Renal cortex interstitium (tissue), 15 donors: ENCODE measurements at places on chromosomes 7 and 10.

DNA sequence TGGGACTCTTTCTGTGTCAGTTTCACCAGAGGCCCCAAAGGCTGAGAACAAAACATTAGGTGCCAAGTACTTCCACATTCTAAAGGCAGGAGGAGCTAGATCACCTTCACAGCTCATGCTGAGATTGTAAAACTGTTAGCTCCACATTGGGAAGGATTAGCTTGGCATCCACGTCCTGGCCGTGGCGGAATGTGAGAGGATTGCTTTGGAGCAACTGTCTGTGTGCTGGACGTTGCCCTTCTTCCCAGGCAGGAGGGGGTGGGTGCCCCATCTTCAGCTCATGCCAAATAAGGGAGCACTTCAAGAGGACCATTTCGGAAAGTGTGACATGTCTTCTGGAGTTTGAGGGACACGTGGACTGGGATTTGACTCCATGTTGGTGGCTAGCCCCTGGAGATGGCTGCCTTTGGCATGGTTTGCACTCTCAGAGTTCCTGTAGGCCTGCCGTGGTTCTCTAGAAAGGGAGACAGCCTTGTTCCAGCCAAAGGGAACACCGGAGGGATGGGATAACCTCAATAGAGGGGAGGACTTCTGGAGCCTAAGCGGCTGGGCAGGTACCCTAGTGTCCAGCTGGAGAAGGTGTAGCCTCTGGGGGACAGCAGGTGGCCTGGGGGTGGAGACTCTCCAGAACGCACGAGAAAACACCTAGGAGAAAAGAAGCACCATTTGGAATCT is 19.9 kb upstream of the FMC1 start:
- DNase-seq: no peak

DNA sequence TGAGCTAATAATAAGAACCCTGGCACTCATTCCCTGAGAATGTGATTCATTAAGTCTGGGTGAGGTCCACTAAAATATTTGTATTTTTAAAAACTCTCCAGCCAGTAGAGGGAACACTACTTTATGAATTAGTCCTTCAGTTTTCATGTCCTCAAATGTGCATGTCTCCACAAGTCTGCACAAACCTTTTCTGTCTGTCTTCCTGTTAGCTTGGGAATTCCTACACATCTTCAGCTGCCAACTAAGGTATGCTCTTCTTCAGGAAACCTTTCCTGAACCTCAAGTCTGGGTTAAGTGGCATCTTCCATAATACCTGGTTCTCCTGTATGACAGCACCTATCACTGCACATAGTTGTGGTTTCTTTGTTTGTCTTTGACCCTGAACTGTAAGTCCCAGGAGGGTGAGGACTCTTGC is 119.6 kb upstream of the MKX start:
- no peak for DNase-seq

DNA sequence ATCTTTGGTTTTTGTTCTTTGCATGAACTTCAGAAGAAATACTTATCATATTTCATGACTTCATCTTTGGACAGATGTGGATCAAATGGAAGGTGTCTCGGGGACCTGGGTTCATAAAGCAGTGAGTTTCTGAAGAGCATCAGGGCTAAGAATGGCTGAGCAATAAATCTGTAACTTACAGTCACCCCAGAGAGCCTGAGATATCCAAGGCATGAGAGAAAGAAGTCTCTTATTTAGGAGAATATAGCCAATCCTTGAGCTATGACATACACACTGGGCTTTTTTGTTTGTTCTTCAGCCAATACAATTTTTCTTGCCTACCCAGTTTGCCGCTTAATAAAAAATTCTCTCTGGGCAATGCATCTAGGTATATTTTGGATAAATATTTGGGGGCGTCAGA is 252.6 kb upstream of the INHBA start:
- DNase-seq: no peak

DNA sequence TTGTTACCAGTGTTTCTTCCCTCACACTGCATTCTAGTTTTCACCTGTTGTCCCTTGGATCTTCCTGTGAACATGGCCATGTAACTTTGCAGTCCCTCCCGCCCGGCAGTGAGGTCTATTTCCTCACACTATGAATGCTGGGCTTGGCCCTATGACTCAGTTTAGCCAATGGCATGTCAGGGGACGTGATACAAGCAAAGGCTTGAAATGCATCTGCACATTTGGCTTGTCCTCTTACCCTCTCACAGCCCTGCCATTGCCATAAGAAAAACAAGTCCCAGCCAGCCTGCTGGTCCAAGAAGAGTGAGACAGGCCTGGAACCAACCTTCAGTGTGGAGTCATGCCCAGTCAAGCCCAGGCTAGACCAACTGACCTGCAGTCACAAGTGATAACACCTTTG is 17.1 kb upstream of the EZH2 start:
- DNase-seq: no peak

GRCh38 chr10:71302874-71303568 is 16.0 kb upstream of the SLC29A3 start:
- DNase-seq: no peak

DNA sequence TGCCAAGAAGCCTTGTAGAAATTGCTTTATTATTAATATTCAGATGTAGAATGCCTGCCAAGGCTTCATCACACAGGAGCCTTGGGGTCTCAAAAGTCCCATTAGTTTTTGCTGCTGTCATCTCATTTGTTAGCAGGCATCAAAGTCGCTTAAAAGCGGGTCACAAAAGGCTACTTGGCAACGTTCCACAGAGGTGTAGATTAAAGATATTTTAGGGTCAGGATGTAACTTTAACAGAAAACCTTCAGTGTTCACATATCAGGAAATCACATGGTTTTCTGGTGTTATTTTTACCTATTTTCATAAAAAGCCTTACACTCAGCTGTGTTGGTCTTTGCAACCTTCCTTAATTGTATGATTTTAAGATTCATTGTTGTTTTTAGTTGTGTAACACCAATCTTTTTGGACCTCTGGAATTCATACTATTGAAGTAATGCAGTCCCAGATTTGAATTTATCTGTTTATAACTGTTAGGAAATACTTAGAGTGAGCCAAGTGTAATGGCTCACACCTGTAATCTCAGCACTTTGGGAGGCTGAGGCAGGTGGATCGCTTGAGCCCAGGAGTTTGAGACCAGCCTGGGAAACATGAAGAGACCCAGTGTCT is 65.3 kb downstream of the TET1 start:
- DNase-seq: no peak

GRCh38 chr7:158655931-158656441 is 48.6 kb downstream of the NCAPG2 start:
- DNase-seq: no peak

- DNase-seq: no peak
These were observed 3.2 kb downstream of the MMS19 start for GRCh38 chr10:97494863-97495506.

GRCh38 chr7:117179701-117180100 is 143.2 kb downstream of the WNT2 start:
- DNase-seq: no peak

GRCh38 chr10:79219322-79219957 is 127.8 kb upstream of the PPIF start:
- DNase-seq: no peak

DNA sequence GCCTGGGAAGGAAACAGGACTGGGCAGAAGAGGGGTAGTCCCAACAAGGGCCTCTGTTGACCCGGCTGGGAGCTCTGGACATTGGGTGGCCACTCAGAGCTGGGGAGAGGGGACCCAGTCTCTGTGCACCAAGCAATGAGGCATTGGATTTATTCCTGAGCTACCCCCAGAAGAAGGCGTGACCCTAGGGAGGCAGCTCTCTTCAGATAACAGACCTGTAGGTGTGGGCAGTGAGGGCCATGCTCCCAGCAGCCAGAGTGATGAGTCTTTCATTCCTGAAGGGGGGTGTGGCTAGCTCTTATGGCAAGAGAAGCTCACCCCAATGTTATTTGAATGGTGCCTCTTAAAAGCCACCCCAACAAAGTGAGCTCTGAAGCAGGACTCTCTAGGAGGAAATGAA is 20.4 kb downstream of the TEX36 start:
- no peak for DNase-seq
